Common myeloid progenitor, CD34-positive (primary cell): ENCODE measurements at places on chromosomes 3 and 15.

- DNase-seq: no peak
Measured at GRCh38 chr15:27694506-27695087, 404.5 kb downstream of the OCA2 start.

DNA sequence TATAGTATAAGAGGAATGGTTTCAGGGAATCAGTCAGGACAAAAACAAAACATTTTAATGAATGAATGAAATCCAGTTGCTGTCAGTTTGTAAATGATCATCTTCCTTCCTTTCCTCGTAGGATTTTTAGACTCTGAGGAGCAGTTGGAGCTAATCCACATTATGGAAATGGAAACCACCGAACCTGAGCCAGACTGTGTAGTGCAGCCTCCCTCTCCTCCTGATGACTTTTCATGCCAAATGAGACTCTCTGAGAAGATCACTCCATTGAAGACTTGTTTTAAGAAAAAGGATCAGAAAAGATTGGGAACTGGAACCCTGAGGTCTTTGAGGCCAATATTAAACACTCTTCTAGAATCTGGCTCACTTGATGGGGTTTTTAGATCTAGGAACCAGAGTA lies 3.1 kb downstream of the TIPARP start:
- DNase-seq: no peak

DNA sequence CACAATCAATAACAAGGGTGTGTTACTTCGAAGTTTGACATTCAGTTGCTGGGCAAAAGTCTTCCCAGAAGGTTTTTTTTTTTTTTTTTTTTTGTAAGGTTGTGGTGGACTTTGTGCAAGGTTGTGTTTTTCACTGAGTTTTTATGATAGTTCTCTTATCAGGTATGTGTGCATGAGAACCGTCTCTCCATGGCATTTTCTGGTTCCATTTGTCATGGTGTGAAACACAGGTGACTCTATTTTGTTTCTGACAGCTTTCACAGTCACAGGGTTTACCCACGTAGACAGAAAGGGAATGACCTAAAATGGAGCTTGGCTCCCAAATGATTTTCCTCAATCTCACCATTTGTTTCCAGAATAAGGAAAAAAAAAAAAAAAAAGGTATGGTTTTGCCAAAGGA lies 1377.2 kb upstream of the CADM2 start:
- DNase-seq: no peak

GRCh38 chr15:98795980-98796379 lies 147.6 kb downstream of the IGF1R start:
- DNase-seq: no peak

DNA sequence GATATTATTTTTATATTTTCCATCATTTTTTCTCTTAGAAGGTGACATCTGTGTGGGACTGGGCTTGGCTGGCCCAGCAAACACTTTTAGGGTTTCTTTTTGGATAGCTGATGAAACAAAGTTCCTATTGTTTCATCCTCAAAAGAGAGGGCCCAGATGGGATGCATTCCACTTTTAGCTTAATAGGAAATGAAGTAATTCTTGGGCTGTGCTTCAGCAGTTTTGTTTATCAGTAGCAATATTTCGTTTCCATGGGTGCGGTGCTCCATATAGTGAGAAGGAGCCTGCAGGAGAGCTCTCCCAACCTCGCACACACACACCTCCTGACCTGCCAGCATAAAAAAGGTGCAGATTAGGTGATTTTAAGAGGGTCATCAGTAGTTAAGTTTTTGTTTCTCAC lies 147.5 kb downstream of the AKAP13 start:
- DNase-seq: no peak

GRCh38 chr3:109702252-109702651 lies 364.9 kb upstream of the DPPA4 start:
- no peak for DNase-seq

DNA sequence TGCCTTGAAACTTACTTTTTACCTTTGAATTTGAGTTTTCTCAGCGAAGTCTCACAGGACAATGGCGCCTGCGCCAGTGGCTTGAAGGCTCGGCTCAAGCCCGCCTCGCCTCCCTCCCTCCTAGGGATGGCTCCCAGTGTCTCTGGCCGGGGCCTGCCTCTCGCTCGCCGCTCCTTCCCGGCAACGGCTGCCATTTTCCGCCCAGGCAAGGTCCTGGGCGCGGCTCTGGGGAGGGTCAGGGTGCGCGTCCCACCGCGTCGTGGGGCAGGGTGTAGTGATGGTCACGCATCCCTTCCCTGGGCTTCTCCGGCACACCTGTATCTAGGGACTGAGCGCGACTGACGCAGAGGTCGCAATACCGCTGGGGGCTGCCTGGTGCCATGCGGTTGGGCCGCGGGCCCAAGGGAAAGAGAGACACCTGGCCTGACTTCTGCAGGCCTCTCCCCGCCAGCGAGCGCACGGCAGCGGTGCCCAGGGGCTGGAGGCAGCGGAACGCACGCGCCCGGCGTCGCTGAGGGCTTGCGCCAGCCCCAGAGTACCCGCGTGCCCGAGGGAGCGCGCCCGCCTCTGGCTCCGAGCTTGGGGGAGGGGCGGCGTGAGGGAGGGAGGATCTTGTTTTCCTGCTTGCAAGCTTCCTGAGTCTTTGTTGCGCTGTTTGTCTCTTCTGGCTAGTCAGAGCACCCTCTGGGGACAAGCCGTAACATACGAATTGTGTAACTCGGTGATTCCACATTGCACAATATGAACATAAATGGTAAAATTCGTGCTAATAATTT lies 20.7 kb upstream of the FEM1B start:
- peak; percentile 75 for DNase-seq

GRCh38 chr3:5133239-5134018 lies 11.3 kb downstream of the ARL8B start:
- DNase-seq: no peak

DNA sequence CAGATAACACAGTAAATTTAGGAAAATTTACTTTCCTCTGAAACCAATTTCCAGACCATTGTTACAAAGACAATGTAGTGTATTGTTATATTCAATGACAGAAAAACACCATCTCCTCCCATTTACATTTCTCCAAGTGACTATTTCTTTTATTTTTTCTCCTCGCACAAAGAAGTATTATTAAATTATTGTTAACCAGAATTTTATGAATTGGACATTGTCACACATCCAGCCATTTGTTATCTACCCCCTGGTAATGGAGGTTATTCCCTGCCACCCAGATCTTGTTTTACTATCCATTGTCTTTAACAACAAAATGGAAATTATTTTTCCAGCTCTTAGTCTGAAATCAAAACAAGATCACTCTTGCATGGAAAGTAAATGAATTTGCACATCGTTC lies 511.3 kb downstream of the FGF12 start:
- no peak for DNase-seq

DNA sequence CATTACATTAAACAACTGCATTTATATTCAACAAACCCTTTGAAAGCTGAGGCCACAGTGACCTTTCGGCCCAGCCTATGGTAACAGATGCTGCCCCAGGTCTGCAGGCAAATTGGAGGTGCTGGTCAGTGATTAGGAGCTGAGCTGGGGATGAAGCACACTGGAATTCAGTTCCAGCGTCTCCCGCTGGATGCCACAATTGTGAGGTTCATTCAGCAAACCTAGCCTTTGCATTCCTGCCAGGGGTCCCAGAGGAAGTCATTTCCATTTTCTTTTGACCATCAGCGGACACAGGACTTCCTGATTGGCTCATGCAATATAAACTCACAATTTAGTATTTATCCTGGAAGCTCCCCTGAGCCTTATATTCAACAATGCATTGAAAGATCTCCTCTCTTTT lies 89.5 kb downstream of the IL20RB start:
- no peak for DNase-seq

DNA sequence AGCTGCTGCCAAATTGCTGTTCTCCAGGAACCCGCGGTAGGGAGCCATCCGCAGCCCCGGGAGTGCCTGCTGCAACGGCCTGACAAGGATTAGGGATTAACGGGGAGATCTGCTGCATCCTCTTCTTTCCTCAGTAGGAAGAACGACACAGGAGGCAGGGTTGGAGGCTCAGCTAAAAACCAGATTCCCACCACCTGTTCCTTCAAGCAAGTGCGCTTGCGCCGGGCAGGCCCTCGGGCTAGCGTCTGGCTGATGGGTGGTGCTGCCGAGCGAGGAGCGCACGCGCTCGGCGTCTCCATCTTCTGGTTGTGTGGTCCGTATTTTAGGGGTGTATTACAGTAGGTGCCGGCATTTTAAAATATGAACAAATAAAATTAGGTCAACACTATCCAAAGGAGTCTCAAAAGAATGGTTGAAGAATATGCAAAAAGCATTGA lies 25.4 kb upstream of the SLC25A26 start:
- DNase-seq: peak; percentile 62

- DNase-seq: no peak
Measured at GRCh38 chr3:174822320-174822719, 36.8 kb upstream of the NAALADL2 start.

GRCh38 chr3:181660337-181660736 lies 51.4 kb upstream of the SOX2 start:
- DNase-seq: no peak

DNA sequence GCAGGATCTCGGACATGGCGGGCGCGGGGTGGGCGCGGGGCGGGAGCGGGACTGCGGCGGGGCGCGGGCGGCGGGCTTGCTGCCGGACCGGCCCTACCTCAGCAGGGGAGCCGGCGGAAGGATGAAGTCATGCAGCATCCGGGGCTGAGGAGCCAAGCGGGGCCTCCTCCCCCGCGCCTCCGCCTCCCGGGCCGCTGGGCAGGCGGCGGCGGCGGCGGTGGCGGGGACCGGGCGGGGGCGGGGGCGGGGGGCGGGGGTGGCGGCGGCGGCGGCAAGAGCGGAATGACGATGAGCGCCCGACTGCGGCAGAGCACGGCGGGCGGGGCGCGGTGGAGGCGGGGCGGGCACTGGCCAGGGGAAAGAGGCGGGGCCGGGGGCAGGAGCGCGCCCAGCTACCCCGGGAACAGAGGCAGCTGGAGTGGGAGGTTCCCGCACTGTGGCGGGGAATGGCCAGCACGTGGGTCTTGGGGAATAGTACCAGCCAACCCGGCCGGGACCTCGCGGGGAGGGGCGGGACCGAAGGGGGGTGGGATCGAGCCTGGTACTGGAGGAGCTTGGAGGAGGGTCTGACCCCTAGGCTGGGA lies at the start of gene CAMK2N2:
TSS of gene CAMK2N2 (minus strand) at position 284 of the 584 bp plus-strand sequence. CDS start at position 16, 268 bp downstream.
- DNase-seq: no peak

DNA sequence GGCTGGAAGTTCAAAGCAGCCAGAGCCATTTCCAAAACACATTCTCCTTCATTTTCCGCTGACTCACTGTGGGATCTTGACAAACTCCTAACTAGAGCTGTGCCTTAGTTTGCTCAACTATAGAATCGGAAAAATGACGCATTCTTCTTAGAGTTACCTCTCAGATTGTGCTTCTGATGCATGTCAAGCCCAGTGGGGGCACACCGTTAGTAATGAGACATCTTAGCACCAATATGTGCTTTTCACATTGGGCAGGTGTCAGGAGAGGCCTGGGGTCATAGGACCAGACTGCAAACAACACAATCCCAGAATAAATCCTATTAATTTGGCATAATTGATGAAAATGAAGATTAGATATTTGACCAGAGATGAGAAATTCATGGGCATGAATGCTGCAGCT lies 71.3 kb upstream of the UBE3A start:
- no peak for DNase-seq

- peak; percentile 24 for DNase-seq
Measured at GRCh38 chr15:85750319-85751290, 44.1 kb downstream of the KLHL25 start.

DNA sequence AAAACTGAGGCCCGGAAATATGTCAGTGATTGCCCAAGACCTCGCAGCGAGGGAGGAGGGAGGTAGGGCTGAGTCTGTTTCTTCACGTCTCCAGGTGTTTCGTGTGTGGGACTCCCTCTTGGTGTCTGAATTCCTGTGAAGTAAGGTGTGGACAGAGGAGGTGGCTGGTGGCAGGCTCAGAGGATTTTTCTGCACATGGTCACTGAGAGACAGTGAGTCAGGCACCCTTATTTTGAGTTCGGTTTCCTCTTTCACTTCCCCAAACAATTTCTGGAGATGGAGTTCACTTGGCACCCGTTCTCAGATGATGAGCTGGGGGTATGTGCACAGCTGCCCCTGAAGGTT lies 46.3 kb upstream of the VPS8 start:
- DNase-seq: no peak
